ENCODE measurements at places on chromosomes 4 and X. TPM values are rescaled to one million over a fixed set of nuclear protein-coding genes. Genes with fewer than 3 reads are reported as not detected.

- no peak for ATAC-seq
Measured at GRCh38 chr4:77025643-77026321, 50.0 kb downstream of the CCNI start.

DNA sequence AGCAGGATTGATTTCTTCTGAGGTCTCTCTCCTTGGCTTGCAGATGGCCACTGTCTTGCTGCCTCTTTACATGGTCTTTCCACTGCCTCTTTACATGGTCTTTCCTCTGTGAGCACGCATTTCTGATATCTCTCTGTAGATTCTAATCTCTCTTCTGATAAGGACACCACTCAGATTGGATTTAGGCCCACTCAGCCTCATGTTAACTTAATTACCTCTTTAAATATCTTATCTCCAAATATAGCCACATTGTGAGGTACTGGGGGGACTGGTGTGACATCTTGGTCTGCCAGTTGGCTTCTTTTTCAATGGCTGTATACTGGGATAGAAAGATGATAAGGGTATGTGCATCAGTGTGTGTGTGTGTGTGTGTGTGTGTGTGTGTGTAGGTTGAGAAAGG lies 153.7 kb downstream of the AWAT2 start:
- ATAC-seq = no peak

The APLN gene
- 0.28 TPM for total RNA-seq

GRCh38 chr4:168662297-168662984 lies 165.6 kb downstream of the PALLD start:
- ATAC-seq = no peak

GRCh38 chr4:48420144-48420543 lies 63.0 kb upstream of the SLC10A4 start:
- ATAC-seq = no peak

DNA sequence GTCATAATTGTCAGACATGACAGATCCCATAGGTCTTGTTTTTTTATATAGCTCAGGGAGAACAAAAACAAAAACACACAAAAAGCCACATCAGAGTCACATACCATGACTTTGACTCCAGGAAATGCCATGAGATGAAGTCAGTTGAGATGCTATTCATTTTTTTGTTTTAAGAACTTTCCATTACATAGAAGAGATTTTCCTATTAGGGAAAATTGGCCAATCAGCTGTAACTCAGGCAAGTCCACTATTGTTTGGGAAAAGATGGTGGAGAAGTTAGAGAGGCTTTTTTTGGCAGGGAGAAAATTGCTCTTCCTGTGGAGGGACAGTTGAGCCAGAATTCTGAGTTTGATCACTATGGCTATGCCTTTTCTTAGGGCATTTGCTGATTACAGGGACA lies 72.6 kb downstream of the SMARCA5 start:
- no peak for ATAC-seq

The RFC1 gene
- total RNA-seq = 30.5 TPM

GRCh38 chr4:55157559-55158277 lies 32.3 kb upstream of the KDR start:
- ATAC-seq = peak; percentile 26

The FGA gene
- 0.64 TPM for total RNA-seq

Measured in esophagus mucosa (tissue), 1 donor.